ENCODE measurements at places on chromosomes 4 and X. TPM values are rescaled to one million over a fixed set of nuclear protein-coding genes. Genes with fewer than 3 reads are reported as not detected.

Gene SERPINA7
- total RNA-seq: not detected

Gene TMPRSS11D
- not detected for total RNA-seq

Gene MORF4L2
- 378 TPM for total RNA-seq

Gene DUX4
- total RNA-seq: not detected

Gene TLR10
- total RNA-seq: 4.2 TPM

Gene CXCL10
- 0.46 TPM for total RNA-seq

Gene PRRG3
- 10.4 TPM for total RNA-seq
